ENCODE measurements at places on chromosomes 1 and 21.

DNA sequence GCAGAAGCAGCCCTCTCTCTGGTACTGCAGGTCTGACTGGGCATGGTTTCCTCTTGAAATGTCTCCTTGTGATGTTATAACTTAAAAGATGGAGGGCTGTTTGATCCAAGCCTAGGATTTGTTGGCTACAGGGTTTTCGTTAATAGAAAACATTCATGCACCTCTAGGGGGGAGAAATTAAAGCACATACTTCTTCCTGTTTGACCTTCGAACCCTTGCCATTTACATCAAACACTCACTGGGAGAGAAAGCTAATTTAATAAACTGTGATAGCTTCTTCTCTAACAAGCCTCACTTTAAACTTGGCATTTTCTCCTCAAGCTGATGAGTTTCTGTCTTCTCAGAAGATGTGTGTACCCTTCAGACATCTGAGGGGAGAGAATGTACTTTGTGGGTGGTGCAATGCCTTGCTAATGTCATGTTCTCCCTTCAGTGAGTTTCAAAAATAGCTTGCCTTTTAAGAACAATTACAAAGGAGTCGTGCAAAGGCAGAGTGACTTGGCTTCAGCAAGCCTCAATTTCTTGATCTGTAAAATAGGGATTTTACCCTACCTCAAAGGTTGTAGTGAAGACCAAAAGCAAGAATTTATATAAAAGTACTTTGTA, 20.4 kb downstream of the CACHD1 start:
- no peak for DNase-seq

DNA sequence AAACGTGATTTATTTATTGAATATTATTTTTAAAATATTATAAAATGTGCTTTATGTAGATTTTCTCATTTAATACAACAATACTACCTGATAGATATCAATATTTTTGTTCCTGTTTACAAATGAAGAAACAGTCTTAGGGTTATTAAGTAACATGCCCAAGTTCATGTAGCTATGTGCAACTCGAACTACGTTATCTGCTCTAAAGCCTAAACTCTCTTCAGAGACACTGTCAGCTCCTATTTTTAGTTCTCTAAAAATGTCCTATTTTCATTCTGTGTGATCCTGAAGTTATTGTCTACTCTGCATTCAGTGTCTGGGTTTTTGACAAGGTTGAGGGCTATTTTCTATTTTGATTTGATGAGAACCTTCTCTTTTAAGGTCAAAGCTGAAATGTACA, 550.1 kb upstream of the B3GALT2 start:
- no peak for DNase-seq

- DNase-seq = no peak
Measured at GRCh38 chr1:237610157-237610556, 280.6 kb downstream of the ZP4 start.

GRCh38 chr21:44508711-44509445, 31.1 kb downstream of the KRTAP10-1 start:
- no peak for DNase-seq

DNA sequence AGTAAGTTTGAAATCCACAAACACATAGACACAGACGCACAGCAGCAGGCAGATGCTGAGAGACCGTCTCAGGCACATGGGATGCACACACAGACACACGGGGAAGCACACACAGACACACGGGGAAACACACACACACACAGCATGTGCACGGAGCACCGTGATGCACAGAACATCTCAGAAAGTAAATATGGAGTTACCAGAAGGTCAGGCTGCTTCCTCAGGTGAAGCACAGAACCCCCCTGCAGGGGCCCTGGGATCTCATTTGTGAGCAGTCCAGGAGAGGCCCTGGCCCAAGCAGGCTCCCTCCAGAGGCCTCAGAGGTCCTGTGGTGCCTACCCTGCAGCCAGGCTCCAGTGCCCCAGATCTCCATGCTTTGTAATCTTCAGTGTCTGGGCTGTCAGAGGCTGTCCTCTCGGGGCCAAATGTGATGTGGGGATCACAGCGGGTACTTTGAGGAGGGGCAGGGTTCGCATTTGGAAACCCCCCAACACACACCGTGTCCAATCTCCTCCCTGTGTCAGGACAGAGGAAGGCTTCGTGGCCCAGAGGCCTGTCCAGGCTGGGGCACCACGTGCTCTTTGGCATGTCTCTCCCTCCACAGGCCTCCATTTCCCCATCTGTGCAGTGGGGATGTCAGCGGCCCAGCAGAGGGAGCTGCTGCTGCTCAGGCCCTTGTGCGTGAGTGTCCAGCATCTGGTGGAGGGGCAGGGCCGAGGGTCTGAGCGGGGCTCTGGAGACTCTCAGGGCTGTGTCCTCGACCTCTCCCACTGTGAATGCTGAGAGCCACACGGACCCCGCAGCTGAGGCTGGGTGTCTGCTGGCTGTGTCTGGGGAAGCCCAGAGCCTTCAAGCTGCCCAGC, 23.0 kb upstream of the PRSS38 start:
- DNase-seq = no peak

GRCh38 chr1:203117611-203118575, 9.6 kb upstream of the ADORA1 start:
- DNase-seq = no peak

GRCh38 chr1:190615818-190616217, 138.2 kb upstream of the BRINP3 start:
- no peak for DNase-seq

GRCh38 chr1:33017175-33017574, 19.5 kb downstream of the AK2 start:
- no peak for DNase-seq

DNA sequence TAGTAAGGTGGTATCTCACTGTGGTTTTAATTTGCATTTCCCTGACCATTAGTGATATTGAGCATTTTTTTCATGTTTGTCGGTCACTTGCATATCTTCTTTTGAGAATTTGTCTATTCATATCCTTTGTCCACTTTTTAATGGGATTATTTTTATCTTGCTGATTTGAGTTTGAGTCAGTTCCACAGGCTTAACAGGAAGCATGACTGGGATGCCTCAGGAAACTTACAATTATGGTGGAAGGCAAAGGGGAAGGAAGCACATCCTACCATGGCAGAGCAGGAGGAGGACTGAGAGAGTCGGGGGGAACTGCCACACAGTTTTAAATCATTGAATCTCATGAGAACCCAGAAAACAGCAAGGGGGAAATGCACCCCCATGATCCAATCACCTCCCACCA, 51.1 kb downstream of the ODF2L start:
- no peak for DNase-seq
